ENCODE measurements at places on chromosomes 11 and 22.
A peak's percentile ranks its signal among the peaks of the same experiment; 100 is the strongest.

DNA sequence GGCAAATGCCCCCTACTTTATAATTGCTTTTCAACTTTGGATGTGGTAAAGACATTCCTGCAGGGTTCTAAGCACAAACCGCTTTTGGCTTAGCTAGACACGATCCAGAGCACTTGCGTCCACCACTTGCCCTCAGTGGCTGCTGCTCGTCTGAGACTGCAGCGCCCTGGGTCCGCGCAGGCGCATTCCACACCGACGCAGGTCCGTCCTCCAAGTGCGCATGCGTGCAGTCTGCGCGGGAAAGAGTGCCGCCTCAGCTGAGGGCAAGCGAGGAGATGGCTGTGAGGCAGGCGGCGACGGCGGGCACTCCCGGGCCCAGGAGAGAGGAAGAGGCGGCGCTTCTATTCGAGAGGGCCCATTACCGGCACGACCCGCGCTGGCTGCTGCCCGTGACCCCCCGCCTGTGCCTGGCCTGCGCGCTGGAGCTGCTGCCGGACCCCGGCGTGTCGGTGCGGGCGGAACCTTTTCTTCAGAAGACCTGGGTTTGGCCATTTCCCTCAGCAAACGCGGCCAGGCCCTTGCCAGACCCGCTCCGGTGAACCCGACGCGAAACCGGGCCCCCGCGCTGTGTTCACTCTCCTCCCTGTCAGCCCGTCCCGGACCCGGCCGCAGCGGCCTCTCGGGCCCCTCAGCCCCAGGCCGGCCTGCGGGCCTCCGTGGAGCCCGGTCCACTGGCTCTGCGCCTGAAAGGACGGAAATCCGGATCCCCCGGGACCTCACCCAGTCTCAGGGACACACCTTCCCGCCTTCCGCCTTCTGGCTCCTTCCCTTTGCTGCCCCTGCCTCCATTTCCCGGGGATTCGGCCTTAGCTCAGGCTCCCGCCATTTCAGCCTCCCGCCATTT, at the start of gene MEI1:
Gene MEI1 (plus strand): TSS at position 240 of the 844 bp plus-strand sequence. CDS start 36 bp downstream, at position 276.
- DNase-seq = peak; percentile 76

DNA sequence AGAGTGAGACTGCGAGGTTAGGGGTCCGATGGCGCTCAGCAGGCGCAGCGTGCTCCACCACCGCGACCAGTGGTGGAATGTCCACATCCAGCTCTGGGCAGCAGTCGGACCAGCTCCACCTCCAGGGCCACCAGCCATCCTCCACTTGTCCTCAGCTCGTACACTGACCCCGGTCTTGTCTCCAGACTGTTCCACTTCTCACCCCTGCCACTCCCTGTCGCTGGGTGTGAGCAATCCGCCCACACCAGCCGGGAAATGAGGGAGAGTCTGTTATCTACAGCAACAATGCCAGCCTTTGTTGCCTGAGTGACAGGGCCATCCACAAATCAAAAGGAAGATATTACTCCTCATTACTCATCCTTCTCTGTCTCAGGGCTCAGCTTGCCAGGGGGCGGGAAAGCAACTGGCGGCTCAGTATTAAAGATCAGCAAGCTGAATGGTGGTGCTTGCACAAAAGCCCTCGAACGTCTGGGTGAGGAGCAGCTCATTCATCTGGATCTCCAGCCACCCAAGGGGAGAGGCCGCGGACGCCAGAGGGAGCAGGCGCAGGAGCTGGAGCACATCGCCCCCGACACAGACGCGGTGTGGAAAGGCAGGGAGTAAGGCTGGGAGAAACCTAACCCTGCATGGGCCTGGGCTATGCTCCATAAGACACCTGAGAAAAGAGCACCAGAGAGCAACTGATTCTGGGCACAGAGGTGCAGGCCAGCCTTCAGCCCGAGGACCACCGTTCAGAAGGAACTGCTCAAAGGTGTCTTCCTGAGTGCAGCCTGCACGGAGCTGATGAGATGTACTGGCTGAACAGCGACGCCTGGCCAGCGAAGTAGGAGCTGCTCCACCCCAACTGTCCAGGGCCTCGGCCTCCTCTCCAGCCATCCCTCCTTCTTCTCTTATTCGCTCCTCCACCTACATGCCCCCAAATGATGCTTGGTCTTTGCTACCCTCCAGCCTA, 21.9 kb downstream of the IGSF9B start:
- no peak for DNase-seq

- no peak for DNase-seq
Observed at GRCh38 chr11:120869097-120869496, 154.8 kb upstream of the TBCEL start.

- DNase-seq = no peak
Observed at GRCh38 chr11:35079611-35080010, 59.4 kb upstream of the CD44 start.

DNA sequence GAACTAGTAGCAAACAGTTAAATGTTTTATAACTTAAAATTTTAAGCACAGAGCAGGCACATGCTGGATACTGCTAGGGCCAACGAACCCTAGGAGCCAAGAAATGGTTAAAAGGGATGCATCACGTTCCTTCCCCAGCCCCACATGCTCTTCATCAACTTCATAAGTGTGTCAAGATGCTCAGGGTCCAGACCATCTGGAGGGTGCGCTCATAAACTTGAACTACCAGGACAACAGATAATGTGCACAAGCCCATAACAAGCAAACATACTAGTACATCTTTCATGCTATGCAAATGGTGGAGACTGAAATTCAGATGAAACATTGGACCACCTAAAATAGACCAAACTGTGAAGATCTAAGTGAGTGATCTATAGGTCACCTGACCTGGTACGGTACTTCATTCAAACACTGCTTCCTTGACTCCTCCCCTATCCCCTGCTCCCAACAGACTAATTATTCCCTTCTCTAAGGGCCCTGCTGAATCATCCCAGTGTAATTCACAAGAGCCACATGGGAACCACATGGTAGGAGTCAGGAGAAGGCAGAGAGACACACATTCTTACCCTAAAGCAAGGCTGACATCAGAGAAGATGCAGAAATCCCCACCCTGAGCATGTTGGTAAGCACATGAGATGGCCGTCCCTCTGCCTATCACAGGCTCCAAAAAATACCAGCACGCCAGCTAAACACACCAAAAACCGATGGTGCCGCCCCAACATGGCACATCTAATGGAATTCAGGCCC, 83.9 kb downstream of the ETS1 start:
- DNase-seq = peak; percentile 53

DNA sequence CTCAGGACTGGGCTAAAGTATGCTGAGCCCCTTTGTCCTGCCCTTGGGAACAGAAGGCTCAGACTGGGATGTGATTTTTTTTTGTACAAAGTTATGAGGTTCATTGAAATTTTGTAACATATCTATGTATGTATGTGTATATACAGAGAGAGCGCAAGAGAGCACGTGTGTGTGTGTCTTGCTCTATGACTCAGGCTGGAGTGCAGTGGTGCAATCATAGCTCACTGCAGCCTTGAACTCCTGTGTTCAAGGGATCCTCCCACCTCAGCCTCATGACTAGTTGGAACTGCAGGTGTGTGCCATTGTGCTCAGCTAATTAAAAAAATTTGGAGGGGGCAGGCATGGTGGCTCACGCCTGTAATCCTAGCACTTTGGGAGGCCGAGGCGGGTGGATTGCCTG, 5.7 kb downstream of the TMEM25 start:
- no peak for DNase-seq

DNA sequence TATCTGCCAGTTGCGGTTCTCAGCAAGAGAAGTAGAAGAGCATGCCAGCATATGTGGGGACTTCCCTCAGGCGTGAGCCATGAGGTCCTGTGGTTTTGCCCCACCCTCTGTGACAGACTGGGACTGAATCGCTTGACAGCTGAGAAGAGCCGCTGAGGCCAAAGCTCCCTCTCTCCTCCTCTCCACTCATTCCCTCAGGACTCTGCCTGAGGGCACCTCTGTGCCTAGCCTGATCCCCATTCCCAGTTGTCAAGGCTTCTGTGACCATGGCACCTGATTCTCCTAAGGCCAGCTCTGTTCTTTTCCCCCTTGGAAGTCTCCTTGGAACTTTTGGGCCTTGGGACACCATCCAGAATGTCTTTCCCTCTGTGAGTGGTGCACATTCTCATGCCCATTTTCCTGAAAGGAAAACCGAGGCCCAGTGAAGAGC, 27.0 kb downstream of the ART5 start:
- DNase-seq = no peak

DNA sequence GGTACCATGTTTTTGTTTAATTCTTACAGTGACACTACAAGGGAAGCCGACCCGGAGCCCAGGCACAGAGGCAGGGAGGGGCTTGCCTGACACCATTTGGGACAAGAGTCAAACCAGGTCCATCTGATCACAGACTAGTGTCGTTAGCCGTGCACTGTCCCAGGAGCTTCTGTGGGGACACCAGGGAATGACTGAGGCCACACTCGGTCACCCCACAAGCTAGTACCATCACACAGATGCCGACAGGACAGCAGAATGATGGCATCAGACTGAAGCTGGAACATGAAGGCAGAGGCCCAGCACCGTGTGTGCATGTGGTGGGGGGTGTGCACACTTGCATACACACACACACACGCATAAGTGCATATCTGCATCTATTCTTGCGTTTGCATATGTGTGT, 61.5 kb upstream of the NECTIN1 start:
- no peak for DNase-seq

DNA sequence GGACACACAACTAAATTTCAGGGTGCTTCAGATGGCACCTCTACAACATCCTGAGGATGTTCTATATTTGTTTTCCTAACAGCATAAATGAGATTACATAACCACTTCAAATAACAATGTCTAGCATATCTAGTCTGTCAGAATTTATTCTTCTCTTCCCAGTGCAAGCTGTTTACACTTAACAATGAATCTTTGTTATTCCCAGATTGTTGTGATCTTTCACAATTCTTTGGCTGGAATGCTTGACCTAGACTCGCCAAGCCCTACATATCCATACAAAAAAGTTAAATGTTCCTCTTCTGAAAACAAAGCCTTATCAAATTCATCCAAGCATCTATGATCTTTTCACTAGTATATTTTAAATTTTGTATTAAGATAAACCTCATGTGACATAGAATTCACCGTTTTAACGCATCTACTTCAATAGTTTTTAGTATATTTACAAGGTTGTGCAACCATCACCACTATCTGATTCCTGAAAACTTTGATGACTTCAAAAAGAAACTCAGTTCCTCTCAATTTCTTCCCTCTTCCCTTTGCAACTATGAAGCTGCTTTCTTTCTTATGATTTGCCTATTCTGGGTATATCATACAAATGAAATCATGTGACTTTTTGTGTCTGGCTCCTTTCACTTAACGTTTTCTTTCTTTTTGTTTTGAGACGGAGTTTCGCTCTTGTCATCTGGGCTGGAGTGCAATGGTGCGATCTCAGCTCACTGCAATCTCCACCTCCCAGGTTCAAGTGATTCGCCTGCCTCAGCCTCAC, 61.7 kb upstream of the CHRNA10 start:
- no peak for DNase-seq

DNA sequence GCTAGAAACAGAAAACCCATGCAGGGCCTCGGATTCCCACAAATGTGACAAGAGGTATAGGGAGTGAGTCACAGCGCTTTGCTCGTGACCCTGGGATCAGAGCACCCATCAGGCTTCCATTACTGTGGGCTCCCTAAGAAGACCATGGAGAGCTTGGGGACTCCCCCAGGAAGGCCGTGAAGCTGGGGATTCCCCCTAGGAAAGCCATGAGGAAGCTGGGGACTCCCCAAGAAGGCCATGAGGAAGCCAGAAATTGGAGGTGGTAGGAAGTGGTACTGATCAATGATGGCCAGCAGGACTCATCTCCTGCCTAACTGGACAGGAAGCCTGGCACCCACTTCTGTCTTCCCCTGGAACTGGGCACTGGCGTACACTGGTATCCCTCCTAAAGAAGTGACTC, 10.1 kb upstream of the DCPS start:
- no peak for DNase-seq

- no peak for DNase-seq
Observed at GRCh38 chr11:107770551-107770951, 58.7 kb upstream of the SLN start.

DNA sequence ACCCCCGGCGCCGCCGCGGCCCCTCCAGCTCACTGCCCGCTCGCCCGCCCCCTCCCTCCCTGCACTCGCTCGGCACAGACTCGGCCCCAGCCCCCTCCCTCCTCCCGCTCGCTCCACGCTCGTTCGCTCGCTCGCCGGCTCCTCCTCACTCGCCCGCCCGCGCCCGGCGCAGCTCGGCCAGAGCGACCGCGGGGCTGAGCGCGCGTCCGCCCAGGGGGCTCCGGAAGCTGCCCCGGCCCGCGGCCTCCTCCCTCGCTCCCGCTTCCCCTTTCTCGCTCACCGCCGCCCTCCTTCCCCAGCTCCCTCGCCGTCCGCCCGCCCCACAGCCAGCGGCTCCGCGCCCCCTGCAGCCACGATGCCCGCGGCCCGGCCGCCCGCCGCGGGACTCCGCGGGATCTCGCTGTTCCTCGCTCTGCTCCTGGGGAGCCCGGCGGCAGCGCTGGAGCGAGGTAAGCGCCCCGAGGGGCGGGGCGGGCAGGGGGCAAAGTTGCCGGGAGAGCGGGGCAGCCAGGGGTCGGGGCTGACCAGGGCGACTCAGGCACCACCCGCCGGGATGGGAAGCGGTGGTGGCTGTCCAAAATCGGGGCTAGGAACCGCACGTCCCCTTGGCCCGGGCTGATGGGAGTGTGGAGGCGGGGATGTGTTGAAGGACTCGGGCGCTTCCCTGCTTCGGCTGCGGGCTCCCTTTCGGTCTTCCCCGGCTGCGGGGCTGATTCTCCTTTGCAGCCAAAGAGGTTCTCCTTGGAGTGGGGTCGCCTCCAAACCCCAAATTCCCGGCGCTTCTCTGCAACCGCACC, at the start of gene SEZ6L:
Gene SEZ6L (plus strand): TSS at position 148 of the 797 bp plus-strand sequence. CDS start 208 bp downstream, at position 356.
- DNase-seq = no peak

GRCh38 chr11:119936426-119936825, 201.5 kb downstream of the TRIM29 start:
- DNase-seq = no peak

- no peak for DNase-seq
Observed at GRCh38 chr22:29517215-29517908, 36.2 kb downstream of the THOC5 start.

DNA sequence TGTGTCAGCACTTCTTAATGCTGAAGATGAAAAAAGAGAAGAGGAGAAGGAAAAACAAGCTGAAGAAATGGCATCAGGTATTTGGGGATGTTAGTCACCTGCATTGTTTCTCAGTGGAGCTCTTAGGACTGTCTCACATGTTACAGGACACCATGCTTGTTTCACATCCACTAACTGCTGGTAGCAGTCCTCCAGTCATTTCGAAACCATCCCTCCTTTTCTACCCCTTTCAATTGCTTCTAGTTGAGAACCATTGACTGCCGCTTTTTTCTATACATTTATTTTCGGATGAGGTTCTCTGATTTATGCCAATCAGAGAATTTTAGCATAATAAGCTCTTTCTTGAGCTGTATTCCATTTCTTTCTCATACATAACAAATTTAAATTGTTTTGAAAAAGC, 21.5 kb downstream of the BIRC2 start:
- DNase-seq = no peak

GRCh38 chr11:84061726-84062125, 775.6 kb upstream of the CCDC90B start:
- DNase-seq = no peak
